ENCODE measurements at places on chromosomes 2 and 18.

GRCh38 chr2:130810490-130810889 lies 26.2 kb upstream of the ARHGEF4 start:
- no peak for DNase-seq

- DNase-seq: peak; percentile 33
These were observed 257.4 kb upstream of the SLC14A2 start for GRCh38 chr18:45357686-45358470.

GRCh38 chr2:208306291-208306690 lies 40.2 kb downstream of the PIKFYVE start:
- DNase-seq: no peak

GRCh38 chr2:152097290-152097800 lies 1.5 kb downstream of the CACNB4 start:
- DNase-seq: no peak

DNA sequence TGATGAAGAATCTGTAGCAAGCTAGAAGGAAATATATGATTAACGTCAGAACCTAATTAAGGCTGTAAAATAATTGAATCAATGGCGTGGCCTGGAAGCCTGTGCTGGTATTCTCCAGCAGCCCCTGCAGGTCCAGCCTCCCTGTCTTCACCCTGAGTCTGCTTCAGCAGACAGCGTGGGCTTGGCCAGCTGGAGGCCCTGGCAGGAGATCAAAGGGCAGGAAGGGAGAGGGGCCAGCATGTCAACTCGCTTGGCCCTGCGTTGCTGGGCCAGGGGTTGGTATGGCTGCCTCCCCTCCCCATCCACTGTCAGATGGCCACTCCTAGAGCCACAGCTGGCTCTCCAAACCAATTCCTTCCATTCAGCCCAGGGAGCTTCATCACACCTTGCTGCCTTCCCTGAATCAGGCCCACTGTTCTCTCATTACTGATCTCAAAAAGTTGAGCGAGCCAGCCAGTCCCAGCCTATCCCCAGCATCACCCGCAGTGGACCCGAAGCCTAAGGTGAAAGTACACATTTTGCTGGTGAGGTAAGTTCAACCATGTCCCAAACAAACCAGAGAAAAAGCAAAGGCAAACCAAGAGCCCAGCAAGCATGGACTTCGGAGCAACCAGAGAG lies 228.4 kb upstream of the AGAP1 start:
- DNase-seq: no peak

GRCh38 chr2:141438536-141438935 lies 692.3 kb downstream of the LRP1B start:
- DNase-seq: no peak

- DNase-seq: no peak
These were observed 159.5 kb downstream of the COL6A3 start for GRCh38 chr2:237254369-237254861.

DNA sequence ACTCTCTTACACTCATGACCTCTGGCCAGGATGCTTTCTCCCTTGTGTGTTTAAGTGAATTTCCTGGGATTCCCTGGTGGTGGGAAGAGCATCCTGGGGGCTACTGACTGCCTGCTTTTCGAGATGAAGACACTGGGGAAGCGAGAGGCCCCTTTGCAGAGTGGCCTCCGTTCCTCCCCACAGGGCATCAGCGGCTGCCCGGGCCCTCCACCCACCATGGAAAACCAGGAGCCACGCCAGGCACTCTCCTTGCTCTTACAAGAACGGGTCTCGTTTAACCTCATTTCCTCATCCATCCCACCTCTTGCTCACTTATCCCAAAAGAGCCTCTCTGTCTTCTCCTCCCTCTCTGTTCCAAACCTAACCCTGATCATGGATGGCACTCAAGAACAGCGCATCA lies 17.8 kb downstream of the CHST10 start:
- DNase-seq: no peak
